ENCODE measurements at places on chromosomes 11 and 22.

DNA sequence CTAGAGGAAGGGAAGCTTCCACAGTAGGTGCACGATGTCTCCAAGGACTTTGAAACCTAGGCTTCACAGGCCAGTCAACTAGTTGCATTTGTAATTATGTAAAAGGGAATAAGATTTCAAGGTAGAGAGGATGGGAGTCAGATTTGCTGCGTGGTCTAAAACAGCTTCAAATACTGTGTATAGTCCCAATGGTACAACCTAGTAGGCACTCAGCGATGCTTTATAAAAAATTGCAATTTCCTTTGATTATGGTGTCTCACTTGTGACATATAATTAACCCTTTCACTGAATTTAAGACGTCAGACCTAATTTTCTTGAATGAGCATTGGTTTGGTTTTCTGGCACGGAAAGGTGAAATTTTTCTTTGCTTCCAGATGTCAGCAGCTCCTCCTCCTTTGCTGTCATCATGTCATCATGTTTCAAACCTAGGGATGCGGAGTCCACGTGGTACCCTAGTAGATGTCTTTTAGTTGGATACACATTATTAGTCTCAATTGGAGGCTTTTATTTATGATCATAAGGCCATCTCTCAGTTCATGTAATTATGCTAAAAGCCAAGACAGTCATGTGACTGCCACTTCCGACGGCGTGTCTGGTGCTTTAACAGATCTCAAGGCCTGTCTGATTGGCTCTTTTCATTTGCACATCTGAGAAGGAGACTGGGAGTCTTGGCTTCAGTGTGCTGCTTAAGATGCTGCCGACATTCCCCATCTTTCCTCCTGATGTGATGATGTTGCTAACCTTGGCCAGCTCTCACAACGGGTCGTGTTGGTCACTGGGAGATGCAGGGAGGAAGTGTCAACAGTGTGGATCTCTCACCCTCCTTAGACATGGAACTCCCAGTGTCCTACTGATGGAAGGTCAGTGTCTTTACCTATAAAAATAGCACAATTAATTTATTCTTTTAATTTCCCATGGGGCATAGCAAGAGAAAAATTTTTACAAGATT, 134.0 kb downstream of the HIPK3 start:
- no peak for DNase-seq

GRCh38 chr11:215581-216037, 8.1 kb downstream of the RIC8A start:
- no peak for DNase-seq

GRCh38 chr11:105673089-105673488, 63.2 kb downstream of the GRIA4 start:
- DNase-seq, result peak; percentile 5

DNA sequence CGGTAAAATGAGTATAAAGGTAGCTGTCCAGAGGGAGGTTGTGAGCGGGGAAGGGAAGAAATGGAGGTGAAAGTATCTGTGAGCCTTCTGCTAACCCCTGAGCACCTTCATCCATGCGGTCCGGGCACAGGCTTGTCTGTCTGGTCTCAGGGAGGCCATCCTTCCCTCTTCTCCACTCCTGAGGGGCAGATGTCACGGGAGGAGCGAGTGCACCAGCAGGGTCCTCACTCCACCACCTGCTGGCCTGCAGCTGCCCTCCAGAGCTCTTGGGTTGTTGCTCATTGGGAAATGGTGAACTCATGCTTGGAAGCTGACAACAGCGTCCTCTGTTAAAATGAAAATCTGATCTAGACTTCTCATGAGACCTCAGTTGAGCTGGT, 33.8 kb upstream of the WNT11 start:
- no peak for DNase-seq

DNA sequence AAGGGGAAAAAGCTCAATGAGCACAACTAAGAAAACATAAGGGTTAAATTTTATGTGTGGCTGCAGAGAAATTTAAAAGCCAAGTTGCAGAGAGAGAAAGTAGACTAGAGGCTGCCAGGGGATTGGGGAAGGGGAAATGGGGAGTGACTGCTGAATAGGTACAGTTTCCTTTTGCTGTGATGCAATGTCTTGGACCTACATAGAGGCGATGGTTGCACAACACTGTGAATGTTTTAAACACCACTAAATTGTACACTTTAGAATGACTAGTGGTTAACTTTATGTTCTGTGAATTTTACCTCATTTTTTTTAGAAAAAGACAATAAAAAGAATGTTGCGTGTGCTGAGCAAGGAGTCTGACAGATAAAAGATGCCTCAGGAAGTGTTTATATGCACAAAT, 36.5 kb downstream of the TENM4 start:
- no peak for DNase-seq

- DNase-seq, result no peak
Observed at GRCh38 chr11:119726150-119726553, 2.8 kb downstream of the NECTIN1 start.

DNA sequence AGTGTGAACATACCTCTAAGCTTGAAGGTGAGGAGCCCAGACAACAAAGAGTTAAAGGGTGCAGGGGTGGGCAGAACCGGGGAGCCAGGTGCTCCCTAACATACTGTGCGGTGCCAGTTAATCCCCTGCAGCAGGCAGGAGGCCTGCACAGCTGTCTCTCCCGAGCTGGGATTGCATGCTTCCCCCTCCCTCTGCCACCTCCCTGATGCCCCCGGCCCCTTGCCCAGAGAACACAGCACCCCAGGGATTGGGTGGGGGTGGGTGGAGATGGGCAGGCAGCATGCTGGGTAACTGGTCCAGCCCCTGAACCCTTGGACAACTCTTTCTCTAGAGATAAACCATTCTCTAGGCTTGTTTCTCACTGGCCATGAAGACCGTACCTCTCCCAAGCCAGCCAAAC, 67.7 kb upstream of the MYOD1 start:
- DNase-seq, result no peak

GRCh38 chr11:91819777-91820176, 404.8 kb upstream of the FAT3 start:
- no peak for DNase-seq

DNA sequence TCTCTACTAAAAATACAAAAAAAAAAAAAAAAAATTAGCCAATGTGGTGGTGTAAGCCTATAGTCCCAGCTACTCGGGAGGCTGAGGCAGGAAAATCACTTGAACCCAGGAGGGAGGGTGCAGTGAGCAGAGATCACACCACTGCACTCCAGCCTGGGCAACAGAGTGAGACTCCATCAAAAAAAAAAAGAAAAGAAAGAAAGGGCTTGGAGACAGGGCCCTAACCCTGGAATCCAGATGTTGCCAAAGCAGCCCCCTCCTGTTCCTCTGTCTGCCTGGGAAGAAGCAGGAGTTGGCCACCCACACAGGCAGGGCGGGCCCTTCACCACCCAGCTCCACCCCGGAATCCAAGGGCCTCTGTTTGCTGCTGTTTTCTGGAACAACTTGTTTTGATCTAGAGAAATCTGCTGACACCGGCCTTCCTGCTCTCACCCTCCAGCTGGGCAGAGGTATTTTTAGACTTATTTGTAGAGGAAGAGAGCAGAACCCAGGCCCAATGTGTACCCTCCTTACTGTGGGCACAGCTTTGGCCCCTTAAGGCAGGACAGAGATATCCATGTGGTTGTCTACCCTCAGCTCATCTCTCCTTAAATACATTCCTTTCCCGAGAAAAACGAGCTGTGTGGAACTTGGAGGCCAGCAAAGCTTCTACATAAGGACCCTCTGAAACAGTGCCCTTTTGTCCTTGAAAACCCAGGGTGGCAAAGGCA, 2.7 kb upstream of the NEAT1 start:
- DNase-seq, result peak; percentile 74

- no peak for DNase-seq
Observed at GRCh38 chr22:36860821-36861659, at the start of gene NCF4. Gene NCF4 (plus strand): TSS chr22:36861006. CDS start chr22:36861172, 166 bp downstream.

DNA sequence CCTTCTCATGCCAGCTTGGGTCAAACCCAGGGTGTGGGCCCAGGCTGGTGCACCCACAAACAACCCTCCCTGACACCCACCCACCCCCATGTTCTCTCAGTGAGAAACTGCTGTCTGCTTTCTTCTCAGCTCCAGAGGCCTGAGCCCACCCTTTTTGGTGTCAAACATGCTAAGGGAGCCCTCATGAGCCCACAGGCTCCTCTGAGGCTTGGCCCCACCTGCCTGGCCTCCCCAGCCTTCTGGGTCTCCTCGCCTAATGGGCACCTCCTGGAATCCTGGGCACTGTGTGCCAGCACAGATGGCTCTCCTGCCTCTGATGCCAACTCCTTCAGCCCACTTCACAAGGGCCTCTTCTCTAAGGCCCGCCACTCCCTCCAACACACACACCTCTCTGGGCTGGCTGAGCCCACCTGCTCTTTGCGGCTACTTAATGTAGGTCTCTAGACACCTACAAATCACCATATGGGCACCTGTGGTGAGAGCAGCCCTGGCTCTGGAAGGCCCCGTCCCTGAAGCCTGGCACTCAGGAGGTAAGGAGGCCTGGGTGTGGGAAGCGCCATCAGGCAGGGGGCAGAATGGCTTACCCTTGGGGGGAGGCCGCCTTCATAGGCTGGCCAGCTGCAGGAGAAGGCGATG, 4.4 kb downstream of the NAGA start:
- DNase-seq, result no peak

GRCh38 chr11:11481371-11481770, 128.3 kb upstream of the CSNK2A3 start:
- no peak for DNase-seq

- DNase-seq, result peak; percentile 2
Observed at GRCh38 chr22:50399751-50400331, 56.7 kb downstream of the PPP6R2 start.

GRCh38 chr11:85923455-85923854, 68.3 kb downstream of the CCDC83 start:
- no peak for DNase-seq

DNA sequence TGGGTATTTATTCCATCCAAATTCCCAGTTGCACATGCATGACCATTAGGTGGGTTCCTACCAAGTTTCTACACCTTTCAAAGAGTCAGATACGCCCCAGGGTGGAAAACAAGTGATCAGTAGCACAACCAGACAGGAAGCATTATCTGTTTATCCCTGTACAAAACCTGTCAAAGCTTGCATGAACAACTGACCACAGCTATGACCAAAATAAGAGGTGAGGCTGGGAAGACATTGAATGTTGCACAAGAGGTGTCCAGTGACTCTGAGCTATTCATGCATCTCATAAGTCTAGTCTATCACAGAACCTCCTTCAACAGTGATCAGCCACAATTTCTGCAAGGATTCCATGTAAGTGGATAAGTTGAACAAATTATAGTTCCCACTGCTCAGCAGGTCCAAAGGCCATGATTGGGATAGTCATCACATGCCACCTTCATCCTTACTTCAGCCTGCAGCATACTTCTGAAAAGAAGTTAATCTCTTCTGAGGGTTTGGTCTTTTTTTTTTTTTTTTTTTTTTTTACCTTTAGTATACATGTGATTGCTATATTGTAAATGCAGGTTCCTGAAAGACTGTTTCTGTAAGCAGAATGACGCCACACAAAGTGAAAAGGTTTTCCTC, 28.0 kb upstream of the TMEM45B start:
- peak; percentile 23 for DNase-seq

DNA sequence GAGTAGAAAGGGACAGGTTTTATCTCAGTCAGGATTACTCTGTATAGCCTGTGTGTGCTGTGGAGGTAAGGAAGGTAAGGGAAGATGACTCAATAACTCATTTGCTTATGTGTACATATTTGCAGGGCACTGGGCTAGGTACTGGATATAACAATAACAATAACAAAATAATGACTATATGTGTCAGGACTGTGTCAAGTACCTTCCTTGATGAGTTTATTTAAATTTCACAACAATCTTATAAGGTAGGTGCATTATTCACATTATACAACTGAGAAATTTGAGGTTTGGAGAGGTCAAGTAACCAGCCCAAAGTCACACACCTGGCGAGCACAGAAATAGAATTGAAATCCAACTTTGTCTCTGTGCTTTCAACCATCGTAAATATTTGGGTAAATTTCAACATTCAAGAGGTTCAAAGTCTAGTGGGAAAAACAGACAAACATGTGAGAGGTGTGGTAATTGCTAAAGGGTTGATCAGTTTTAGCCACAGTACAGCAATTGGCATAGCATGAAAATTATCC, 131.8 kb downstream of the APIP start:
- no peak for DNase-seq

GRCh38 chr22:19868773-19869471, 14.2 kb upstream of the GNB1L start:
- DNase-seq, result no peak

DNA sequence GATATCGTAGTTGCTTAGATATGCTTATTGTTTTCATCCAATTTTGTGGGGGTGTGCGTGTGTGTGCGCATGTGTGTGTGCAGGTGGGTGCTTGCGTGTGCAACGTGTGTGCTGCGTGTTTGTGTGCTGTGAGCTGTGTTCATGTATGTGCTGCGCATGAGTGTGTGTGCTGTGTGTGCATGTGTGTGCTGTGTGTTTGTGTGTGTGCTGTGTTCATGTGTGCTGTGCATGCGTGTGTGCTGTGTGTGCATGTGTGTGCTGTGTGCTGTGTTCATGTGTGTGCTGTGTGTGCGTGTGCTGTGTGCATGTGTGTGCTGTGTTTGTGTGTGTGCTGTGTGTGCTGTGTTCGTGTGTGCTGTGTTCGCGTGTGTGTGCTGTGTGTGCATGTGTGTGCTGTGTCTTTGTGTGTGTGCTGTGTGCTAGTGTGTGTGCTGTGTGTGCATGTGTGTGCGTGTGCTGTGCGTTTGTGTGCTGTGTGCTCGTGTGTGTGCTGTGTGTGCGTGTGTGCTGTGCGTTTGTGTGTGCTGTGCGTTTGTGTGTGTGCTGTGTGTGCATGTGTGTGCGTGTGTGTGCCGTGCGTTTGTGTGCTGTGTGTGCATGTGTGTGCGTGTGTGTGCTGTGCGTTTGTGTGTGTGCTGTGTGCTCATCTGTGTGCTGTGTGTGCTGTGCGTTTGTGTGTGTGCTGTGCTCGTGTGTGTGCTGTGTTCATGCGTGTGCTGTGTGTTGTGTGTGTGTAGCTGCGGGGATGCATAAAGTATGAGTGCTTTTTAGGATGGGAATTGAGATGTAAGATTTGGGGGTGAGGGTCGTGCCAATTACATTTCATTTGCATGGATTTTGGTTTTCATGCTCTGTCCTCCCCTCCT, 7.6 kb downstream of the IGF2 start:
- DNase-seq, result no peak

GRCh38 chr22:40957601-40958000, 6.4 kb downstream of the RBX1 start:
- DNase-seq, result no peak

DNA sequence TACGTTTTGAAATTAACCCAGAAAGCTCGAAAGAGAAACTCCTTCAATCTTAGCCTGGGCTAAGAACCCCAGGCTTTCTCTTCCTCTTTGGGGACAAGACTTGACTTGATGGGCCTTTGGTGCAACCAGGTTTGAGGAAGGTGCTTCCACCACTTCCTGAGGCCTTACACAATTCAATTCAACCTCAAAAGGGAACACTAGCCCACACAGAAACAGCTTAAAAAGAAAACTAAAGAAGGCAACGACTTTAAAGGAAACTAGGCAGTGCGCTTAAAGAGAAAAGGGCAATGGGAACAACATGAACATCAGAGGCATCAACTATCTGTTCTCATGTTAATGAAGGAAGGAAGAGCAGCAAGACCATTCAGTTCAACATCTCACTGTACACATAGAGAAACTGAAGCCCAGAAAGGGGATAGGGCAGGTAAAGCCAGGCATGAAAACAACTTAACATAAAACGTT, 24.8 kb downstream of the PAK1 start:
- DNase-seq, result no peak

All from RWPE1 (cell line).